Activated CD8-positive, alpha-beta memory T cell treated with anti-CD3 and anti-CD28 coated beads, Interleukin-2, amount 50 U/mL, for 4 hours (primary cell): ENCODE measurements at places on chromosomes 7 and 10.

DNA sequence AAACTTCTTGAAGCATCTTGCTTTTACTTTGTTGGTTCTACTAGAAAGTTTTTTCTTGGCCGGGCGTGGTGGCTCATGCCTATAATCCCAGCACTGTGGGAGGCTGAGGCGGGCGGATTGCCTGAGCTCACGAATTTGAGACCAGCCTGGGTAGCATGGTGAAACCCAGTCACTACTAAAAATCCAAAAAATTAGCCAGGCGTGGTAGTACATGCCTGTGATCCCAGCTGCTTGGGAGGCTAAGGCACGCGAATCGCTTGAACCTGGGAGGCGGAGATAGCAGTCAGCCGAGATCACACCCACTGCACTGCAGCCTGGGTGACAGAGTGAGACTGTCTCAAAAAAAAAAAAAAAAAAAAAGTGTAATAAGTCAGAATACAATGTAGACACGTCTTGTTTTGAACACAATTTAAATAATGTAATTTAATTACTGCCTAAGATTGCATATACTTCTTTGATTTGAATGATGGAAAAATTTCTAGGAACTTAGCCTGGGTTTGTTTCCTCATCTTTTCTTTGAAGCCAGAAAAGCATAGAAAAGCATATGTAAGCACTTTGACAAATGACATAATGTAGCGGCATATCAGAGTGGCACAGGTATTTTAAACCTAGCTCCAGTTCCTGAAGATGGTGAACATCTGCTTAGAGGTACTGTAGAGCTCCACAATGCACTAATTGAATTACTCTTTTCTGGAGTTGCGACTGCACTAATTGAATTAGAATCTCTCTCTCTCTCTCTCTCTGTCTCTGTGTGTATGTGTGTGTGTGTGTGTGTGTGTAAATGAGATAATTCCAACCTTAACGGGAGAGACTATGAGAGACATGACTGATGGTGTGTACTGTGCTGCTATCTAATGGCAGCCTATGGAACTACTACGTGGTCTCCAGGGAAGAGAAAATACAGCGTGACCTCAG is 87.8 kb downstream of the BTRC start:
- no peak for DNase-seq

DNA sequence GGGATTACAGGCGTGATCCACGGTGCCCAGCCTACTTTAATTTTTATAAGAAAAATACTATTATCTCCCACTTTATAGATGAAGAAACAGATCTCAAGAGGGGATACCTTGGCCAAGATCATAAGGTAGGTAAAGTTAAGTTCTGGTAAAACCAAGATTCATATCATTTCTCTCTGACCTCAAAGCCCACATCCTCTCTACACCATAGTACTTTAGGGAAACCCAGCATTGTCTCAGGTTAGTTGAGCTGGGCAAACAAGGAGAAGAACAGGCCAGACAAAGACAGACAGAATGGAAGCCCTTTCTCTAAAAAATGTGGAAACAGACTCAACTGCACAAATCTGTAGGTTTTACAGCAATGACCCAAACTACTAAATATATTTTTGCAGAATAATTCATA is 197.7 kb upstream of the FRMD4A start:
- no peak for DNase-seq

DNA sequence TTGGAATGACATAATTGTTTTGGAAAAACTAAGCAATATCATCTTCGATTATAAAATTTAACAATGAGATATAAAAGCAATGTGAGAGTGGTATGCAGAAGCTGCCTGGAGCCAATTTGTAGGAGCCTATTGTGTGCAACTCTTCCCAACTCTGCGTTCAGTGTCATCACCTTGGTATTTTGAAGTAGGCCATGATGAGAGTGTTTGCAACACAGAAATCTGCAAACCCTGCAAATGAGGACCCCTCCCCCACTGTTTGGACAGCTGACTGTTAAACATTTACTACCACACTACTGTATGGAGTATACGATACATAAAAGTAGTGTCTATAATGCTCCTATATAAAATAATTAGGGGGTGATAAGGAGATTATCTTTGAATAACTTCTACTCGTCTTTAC is 531.3 kb downstream of the ATRNL1 start:
- no peak for DNase-seq

DNA sequence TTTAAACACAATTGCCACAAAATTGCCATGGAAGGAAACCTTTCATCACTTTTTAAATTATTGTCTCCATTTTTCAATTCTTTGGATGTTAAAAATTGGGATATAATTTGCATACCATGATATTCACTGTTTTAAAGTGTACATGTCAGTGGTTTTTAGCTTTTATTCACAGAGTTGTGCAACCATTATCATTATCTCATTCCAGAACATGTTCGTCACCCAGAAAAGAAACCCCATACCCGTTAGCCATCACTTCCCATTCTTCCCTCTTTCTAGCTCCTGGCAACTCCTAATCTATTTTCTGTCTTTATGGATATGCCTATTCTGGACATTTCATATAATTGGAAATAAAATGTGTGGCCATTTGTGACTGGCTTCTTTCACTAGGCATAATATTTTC is 260.3 kb upstream of the FERD3L start:
- no peak for DNase-seq

GRCh38 chr10:90988802-90989201 is 67.9 kb upstream of the ANKRD1 start:
- DNase-seq = no peak

DNA sequence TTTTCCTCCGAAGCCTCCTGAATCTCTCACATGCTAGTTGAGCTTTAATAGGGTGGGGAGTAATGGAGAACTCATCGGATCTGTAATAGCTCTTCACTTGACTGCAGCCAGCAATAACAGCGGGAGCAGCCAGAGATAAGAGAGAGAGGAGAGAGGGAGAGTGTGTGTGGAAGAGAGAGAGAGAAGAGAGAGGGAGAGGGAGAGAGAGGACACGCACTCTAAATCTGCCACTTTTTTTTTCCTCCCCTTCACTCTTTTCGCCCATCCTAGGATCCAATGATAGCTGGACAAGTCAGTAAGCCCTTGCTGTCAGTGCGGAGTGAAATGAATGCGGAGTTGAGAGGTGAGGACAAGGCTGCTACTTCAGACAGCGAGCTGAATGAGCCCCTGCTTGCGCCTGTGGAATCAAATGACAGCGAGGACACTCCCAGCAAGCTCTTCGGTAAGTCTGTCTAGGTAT is 107.9 kb downstream of the POU6F2 start:
- DNase-seq = no peak

DNA sequence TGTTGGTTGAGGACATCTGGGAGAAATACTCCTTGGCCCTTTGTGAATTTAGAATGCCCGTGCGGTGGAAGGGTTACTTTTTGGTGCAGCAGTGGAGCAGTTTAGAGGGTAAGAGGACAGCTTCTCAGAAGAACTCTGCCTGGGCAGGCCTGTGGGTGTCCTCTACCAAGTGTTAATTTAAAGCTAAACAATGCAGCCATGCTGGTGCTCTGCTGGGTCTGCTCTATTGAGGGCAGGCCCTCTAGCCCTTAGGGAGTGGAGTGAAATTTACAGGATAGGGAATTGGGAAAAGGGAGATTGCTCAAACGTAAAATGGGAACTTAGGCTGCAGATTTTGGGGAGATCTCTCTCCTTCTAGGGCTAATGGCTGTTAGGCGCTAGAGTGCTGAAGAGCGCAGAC is 22.1 kb downstream of the BLNK start:
- DNase-seq = no peak

- no peak for DNase-seq
Observed at GRCh38 chr7:17365775-17366174, 67.3 kb downstream of the AHR start.

- no peak for DNase-seq
Observed at GRCh38 chr10:110751850-110752249, 107.7 kb downstream of the RBM20 start.

DNA sequence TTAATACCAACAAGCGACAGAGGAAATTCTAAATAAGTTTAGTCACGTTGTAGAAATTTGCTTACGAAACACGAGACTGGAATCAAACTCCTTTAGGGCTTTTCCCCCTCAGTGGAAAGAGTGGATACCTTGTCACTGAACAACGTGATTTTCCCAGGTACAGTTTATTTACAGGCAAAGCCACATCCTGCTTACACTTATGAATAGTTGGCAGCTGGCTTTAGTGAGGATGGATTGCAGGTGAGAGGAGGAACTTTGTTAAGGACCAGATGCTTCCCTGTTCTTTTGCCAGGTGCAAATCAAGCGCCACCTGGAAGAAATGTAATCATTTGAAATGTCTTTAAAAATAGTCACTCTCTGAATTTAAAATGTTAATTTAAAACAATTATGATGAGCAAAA is 282.4 kb downstream of the ADARB2 start:
- DNase-seq = no peak

- DNase-seq = no peak
Observed at GRCh38 chr7:11193131-11193867, 219.6 kb downstream of the PHF14 start.

DNA sequence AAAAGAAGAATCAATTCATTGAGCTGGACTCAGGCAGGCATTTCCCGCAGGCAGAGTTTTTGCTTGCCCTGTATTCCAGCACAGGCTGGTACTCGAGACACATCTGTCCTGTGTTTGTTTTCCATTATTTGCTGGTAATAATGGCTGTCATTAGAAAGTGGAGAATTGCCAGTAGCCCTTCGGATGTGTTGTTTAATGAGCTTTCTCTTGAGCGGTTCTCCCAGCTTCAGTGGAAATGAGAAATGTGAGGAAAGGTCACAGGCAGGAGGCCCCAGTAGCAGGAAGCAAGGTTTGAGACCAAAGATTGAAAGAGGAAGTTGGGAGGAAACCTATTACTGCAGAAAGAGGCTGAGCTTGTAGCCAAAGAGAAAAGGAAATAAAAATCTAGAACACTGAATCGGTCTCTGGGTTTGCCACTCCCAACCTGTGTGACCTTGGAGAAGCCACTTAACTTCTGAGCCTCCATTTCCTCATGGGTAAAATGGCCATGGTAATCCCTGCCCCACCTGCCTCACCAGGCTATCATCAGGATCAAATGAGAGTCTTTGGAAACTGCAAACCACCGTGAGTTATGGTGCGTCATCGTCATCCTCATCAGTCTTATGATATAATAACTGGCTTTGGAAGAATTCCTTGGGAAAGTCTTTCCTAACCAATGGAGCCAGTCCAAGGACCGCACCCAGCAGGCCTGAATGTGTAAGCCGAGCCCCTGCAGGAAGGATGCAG is 67.7 kb downstream of the TACR2 start:
- no peak for DNase-seq

GRCh38 chr10:119233123-119233820 is 25.9 kb downstream of the GRK5 start:
- no peak for DNase-seq

DNA sequence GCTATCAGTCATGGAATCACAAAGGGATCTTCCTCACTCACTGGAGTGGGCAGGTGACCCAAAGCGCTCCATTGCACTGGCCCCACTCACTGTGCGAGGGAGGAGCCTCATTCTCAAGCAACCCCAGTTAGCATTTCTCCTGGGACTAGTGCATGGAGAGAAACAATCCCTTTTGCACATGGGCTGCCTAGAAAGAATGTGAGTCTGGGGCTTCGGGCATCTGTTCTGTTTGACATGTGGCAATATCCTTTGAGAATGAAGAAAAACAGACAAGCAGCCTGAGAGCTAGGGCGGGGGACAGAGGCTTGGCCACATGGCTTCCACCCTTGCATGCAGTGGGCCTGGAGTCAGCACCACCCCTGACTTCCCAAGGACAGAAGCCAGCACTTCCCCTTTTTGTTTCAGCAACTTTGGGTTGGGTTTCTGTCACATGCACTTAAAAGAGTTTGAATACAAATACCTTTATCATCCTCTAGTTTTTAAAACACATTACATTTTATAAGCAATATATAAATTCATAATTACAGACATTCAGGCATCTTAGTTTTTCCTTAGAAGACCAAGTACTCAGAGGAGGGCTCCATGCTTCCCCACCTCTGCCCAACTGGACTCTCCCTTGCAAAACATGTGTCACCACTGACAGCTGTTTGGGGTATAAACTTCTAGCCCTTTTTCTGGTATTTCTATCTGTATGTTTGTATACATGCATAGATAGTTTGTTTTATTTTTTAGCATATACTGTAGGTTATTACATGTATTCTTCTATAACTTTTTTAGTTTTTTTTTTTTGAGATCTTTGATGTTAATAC is 73.8 kb downstream of the RBM20 start:
- DNase-seq = no peak

- DNase-seq = no peak
Observed at GRCh38 chr10:97333351-97333600, 1.3 kb downstream of the FRAT2 start.

GRCh38 chr7:116674508-116675173 is 2.6 kb downstream of the MET start:
- DNase-seq = no peak
